BE2C (cell line): ENCODE measurements at places on chromosomes 3 and 15.

GRCh38 chr3:14077310-14077709 lies 47.4 kb downstream of the CHCHD4 start:
- no peak for DNase-seq

GRCh38 chr3:45546716-45547701 lies 47.5 kb upstream of the LIMD1 start:
- DNase-seq, result no peak

GRCh38 chr15:65130941-65131340 lies 2.7 kb downstream of the PDCD7 start:
- DNase-seq, result no peak

DNA sequence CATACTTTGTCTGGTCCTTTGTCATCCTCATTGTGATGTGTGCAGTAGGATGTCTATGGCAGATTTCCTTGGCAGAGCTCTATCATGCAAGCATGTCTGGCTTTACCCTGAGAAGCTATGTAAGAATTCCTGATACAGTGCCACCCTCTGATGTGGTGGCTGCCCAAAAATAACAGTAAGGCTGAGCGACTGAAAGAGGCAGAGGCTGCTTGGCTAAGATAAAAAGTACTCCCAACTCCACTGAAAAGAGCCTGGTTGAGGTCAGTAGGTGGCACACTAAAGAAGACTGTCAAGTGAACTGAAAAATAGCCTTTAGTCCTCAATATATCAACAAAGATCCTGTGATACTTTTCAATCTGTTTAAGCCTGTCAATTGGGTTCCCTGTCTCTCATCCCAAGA lies 31.7 kb downstream of the BTLA start:
- no peak for DNase-seq

DNA sequence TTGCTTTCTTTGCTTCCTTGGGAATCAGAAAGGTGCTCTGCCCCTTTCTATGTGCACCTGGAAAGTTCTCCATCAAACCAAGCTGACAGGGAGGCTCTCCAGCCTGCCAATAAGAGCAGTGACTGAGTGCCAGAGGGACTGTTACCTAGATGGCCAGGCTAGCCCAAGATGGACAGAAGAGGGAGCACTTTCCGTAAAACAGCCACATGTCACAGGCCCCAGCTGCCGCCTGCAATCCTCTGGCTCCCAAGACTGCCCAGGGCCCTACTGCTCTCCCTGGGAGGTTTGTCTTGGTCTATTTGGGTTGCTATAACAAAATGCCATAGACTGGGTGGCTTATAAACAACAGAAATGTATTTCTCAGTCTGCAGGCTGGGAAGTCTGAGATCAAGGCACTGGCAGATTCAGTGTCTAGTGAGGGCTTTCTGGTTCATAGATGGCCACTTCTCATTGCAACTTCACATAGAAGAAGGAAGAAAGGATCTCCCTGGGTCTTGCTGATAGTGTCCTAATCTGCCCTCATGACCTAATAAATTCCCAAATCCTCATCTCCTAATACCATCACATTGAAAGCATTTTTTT lies 72.3 kb downstream of the TAMM41 start:
- DNase-seq, result peak; percentile 50

- DNase-seq, result peak; percentile 28
Observed at GRCh38 chr3:178083906-178084866, 452.1 kb upstream of the KCNMB2 start.

DNA sequence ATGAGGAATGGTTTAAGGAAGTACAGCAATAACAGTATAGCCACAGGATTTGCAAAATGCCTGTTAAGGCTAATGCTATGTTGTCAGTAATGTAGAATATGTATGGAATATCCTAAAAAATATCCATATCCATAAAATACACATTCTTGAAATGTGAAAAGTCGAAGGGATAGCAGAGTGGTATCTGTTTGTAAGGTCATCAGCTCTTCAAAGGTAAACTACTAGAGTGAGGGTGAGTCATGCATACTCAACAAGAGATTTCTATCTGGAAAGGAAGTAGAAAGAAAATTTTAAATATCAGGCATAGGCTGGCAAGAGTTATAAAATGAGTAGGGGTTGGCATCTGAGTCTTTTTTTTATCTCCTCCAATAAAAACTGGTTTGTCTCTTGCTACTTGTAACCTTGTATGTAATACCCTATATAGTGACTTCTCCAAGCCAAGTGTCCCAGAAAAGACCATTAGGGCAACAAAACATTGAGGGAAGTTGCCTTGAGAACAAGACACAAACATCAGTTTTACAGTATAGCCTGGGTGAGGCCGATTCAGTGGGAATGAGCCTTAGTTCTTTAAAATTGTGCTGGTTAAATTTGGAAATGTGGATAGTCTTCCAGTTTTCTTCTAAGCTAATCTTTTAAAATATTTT lies 103.1 kb downstream of the SPATA16 start:
- DNase-seq, result no peak

- DNase-seq, result no peak
Observed at GRCh38 chr3:33145221-33145900, 31.5 kb downstream of the CRTAP start.

DNA sequence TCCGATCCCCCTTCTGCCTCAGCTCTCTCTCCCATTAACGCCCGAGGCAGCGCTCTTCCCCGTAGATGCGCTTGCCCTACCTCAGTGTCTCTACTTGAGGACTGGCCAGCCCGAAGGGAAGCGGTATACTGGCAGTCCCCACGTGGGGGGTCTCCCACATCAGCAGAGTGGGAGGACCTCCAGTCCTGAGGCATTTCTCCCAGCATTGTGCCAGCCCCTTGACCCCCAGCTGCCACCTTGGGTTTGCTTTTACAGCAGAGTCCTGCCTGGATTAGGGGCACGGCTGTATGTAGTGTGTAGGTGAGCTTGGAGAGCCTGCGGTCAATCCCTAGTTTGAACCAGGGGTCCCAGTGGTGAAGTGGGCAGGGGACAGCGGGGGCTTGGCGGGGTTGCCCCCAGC lies 767 bp downstream of the SEMA3F start:
- DNase-seq, result no peak

GRCh38 chr3:138653567-138653966 lies 45.0 kb downstream of the FAIM start:
- DNase-seq, result peak; percentile 34

GRCh38 chr3:191627064-191627463 lies 166.1 kb downstream of the PYDC2 start:
- no peak for DNase-seq

DNA sequence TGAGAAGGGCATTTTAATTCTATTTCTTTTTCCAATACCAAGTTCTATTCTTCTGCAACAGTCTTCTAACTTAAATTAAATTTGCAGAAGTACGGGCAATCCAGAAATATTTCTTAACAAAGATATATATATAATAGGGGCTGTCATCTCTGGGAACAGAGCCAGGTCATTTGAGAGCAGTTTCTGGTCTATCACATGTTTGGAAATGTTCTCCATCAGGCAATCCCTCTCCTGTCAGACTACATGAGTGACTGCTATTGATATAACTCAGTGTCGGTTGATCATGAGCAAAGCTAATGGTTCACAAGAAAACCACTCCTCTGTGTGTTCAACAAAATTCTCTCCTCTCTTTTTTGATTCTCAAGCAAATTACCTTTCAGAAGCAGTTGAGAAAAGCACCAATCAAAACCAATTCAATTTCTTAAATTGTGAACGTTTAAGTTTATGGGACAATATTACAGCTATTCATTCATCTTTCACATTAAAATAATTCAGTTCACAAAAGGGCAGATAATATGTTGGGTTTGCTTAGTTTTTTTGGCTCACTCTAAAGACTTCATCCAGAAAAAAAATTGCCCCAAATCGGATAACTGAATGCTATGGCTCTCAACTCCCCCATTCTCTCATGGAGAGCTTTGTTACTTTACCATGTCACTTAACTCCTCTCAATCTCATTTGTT lies 152.9 kb upstream of the TGFBR2 start:
- peak; percentile 5 for DNase-seq

GRCh38 chr3:141669434-141669833 lies 68.7 kb upstream of the RNF7 start:
- no peak for DNase-seq

GRCh38 chr15:73338058-73338457 lies 30.7 kb downstream of the HCN4 start:
- DNase-seq, result no peak

DNA sequence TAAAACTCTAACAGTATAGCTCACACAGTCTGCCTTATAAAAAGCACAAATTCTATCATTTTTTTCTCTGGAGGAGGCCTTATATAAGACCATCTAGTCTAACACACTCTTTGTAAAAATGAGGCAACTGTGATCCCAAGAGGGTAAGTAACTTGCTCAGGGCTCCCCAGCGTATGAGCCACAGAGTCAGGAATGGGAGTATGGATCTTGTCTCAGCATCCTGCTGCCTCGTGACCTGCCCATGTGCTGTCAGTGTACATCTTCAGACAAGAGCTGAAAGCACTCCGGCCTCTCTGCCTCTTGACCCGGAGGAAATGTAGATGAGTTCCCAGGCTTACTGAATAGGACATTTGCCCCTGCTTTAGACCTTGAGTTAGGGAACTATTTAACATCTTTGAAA lies 28.4 kb upstream of the MEF2A start:
- no peak for DNase-seq

DNA sequence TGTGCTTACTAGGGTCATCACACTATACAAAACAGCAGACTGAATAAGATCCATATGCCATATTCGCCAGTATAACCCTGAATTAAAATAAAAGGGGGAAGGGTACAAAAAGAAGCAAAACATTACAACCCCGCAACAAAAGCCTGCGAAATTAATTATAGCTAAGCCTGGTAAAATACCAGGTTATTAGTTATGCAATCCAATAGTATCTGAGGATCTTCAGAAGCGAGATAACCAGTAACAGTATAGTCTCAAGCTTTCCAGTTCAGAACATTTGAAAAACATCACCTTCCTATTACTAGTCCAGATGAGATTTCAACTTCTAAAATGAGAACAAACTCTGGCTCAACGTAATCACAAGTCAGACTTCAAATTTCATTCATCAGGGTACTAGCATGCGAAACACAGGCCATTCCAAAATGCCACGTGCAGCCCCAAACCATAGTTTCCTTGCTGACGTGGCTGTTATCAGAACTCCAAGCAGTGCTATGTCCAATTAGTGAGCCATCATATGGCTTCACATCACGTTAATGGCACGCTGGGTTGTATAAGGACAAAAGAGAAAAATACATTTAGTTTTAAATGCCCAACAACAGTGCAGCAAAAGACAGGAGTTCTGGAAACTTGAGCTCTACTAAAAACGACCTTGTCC lies 1.1 kb downstream of the SSR3 start:
- no peak for DNase-seq
